ENCODE measurements at places on chromosomes 6 and 20.
A peak's percentile ranks its signal among the peaks of the same experiment; 100 is the strongest.

- peak; percentile 50 for DNase-seq
These were observed 72.4 kb downstream of the FGD2 start for GRCh38 chr6:37077905-37078296.

DNA sequence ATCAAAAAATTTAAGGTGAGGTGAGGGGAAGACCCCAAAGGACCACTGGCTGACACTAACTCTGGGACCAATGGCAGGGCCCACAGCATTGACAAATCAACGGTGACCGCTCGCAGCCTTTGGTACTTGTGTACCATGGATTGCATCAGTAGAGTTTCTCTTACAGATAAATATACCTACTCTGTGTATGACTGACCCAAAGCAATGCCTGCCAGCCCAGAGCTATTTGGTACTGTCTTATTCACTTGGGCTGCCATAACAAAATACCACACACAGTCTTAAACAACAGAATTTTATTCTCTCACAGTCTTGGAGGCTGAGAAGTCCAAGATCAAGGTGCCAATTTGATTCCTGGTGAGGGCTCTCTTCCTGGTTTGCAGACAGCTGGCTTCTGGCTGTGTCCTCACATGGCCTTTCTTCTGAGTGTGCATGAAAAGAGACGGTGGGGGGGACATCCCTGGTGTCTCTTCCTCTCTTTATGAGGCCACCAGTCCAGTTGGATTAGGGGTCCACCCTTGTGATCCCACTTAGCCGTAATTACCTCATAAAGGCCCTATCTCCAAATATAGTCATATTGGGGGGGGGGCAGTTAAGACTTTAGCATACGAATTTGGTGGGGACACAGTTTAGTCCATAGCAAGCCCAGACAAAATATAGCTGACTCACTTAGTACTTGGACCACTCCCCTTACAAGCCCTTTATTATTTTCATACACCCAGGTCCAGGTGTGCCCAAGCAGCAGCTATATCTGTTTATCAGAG is 336.3 kb downstream of the CD83 start:
- no peak for DNase-seq

DNA sequence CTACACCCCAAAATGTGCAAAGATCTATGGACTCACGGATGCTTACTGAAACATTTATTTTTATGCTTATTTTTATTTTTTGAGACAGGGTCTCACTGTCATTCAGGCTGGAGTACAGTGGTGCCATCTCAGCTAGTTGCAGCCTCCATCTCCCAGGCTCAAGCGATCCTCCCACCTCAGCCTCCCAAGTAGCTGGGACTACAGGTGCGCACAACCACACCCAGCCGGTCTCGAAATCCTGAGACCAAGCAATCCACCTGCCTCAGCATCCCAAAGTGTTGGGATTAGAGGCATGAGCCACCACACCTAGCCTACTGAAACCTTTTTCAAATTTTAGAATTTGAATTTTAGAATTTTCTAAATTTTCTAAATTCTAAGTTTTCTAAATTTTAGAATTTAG is 50.8 kb upstream of the IPCEF1 start:
- DNase-seq: no peak

DNA sequence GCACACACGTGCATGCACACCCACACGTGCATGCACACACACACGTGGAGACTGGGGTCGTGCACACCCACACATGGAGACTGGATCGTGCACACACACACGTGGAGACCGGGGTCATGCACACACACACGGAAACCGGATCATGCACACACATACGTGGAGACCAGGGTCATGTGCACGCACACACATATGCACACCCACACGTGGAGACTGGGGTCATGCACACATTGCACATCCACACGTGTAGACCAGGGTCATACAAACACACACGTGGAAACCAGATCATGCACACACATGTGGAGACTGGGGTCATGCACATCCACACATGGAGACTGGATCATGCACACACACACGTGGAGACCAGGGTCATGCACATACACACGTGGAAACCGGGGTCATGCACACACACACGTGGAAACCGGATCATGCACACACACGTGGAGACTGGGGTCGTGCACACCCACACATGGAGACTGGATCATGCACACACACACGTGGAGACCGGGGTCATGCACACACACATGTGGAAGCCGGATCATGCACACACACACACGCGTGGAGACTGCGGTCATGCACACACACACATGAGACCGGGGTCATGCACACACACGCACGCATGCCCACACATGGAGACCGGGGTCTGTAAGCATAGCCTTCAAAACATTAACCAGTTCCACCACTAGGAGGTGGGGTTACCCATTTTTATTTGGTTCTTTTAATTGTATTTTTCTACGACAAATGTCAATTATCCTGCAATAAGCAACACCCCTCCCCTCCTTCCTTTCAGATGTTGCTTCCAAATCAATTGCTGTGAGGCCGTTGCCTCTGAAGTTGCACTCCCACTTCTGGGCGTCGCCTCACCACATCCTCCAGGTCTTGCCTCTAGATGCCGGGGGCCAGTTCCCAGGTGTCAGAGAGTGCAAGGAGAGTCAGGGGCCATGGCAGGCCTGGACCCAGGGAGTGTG is 95.8 kb downstream of the TMEM242 start:
- no peak for DNase-seq

DNA sequence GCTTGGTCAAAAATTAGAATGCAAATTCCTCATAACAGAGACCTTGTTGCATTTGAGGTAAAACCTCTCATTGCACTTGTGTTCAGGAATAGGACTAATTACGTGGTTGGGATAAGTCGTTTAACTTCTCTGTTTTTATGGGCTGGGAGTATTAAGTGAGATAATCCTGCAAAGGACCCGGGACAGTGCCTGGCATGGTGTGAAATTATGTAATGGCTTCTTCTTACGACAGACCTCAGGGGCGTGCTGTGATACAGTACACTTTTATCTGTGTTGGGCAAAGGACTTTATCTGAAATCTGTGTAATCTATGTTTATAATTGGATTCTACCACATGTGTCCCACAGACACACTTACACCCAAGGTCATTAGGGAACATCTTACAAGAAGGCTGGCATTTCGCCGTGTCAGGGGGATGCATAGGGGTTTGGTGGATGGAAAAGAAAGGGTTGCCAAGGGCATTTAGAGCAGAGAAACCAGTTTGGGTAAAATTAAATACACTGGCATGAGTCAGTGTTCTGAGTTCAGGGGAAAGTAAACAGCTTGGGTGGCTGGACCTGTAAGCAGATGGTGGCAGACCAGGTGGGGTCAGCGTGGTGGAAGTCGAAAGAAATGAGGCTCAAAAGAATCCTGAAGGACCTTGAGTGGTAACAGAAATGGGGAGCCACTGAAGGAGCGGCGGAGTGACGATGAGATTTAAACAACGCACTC is 17.2 kb upstream of the RTF2 start:
- DNase-seq: peak; percentile 22

DNA sequence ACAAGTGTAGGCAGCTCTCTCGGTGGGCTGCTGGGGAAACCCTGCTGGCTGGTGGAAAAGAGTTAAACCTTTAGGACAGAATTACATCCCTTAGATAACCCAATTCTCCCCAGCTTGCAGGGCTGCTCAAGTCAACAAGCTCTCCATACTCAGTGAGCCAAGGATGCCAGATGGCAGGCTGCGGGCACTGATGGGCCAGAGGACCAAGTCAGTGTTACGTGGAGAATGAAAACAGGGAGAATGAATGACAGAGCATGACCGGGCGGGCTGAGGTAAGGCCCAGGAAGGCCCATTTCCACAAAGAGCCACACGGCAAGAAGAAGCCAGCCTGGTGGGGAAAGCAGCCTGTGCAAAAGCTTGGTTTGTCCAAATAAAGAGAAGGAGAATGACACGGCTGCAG is 58.7 kb upstream of the CD93 start:
- DNase-seq: no peak

DNA sequence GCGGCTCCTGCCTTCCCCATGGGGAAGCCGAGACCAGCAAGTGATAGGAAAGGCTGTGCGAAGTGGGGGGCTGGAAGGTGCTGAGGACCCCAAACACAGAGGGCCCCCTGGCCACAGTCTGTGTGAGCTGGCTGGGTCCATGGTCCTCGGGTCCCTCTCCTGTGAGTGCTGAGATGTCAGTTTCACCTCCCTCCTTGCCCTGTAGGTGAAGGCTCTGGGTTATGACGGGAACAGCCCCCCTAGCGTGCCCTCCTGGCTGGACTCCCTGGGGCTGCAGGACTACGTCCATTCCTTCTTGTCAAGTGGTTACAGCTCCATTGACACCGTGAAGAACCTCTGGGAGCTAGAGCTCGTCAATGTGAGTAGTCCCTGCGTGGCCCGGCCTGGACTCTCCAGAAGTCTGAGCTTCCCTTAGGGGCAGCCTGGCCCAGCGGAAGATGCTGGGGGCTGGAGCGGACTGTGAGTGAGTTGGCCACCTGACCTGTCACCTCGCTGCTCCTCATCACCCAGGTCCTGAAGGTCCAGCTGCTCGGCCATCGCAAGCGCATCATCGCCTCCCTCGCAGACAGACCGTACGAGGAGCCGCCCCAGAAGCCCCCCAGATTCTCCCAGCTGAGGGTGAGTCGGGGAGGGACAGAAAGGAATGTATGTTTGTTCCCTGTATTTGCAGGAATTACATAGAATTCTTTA is 61.7 kb downstream of the TCP11 start:
- no peak for DNase-seq

- DNase-seq: no peak
These were observed 704.2 kb upstream of the MAP3K7 start for GRCh38 chr6:91291071-91291470.

- peak; percentile 98 for DNase-seq
These were observed 43.4 kb upstream of the CDYL start for GRCh38 chr6:4732691-4733315.

GRCh38 chr6:98056955-98057354 is 773.9 kb upstream of the MMS22L start:
- no peak for DNase-seq

- DNase-seq: no peak
These were observed 295.7 kb downstream of the CDC5L start for GRCh38 chr6:44682987-44683779.

DNA sequence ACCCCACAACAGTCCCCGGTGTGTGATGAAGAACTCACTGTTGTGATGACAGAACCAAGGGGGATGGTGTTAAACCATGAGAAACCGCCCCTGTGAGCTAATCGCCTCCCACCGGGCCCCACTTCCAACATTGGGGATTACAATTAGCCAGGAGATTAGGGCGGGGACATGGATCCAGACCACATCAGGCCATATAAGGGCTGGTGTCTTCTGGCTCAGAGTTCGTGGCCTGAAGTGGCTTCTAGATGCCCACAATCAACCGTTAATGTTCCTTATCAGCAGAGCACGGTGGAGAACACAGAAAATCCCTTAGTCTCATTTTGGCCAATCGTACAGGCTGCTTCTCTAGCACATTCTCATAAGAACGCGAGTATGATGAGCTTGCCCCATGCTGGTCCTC is 10.9 kb upstream of the MAS1 start:
- DNase-seq: no peak

- DNase-seq: no peak
These were observed 29.1 kb upstream of the APCDD1L start for GRCh38 chr20:58544286-58544685.

DNA sequence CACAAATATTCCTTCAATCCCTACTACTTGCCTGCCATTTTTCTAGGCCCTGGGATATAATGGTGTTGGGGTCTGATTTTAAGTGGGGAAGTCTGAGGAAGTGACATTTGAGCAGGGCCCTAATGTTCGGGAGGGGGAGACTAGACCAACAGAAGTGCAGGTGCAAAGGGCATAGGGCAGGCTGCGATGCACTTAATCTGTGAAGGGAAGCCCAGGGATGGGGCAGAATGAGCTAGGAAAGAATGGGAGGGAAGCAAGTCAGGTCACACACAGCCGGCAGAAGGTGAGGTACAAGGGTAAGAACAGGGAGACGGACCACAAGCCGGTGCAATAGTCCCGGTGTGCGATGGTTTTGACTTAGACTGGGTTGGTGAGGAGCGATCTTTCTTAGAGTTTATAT is 146.8 kb downstream of the UNC5CL start:
- no peak for DNase-seq

Data from epithelial cell of esophagus (primary cell).